ENCODE measurements at places on chromosomes 3 and 15.

GRCh38 chr15:60208709-60209108, 189.1 kb downstream of the ANXA2 start:
- DNase-seq, result no peak

GRCh38 chr3:55884066-55884465, 397.0 kb upstream of the WNT5A start:
- DNase-seq, result no peak

GRCh38 chr3:64518496-64518895, 169.3 kb downstream of the ADAMTS9 start:
- DNase-seq, result no peak

DNA sequence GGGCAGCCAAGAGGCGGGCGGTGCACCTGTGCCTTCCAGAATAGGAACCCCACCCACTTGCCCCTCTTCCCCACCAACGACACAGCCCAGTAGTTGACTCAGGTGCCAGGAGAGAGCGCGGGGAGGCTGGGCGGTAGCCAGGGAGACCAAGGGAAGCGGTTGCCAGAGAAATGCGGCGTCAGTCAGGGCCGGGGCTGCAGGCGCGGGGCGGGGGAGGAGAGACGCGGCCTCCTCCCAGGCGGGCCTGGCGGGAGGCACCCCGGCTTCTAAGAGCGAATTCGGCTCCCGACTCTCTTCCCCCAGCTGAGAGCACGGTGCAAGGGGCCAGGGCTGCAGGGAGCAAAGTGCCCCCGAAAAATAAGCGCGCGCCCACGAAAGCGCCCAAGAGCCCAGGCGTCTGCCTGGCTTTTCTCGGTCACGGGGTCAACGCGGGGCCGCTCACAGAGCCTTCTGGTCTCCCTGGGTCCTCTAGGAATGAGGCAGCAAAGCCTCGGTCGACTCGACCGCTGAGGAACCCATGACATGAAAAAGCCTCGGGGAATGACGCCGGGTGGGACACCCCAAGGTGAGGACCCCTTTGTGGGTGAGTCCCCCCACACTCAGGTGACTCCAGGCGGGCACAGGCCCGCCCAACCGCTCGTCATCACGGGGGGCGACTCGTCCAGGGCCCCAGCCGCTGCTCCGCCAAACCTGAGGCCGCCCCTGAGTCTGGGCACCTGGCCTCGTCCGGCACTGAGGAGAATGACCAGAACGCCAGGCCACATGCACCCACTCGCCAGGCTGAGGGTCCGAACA, 716 bp downstream of the CPEB1 start:
- DNase-seq, result no peak

GRCh38 chr3:179794355-179794754, 141.5 kb downstream of the USP13 start:
- no peak for DNase-seq

GRCh38 chr3:23600167-23600871, 205.4 kb upstream of the UBE2E1 start:
- no peak for DNase-seq

DNA sequence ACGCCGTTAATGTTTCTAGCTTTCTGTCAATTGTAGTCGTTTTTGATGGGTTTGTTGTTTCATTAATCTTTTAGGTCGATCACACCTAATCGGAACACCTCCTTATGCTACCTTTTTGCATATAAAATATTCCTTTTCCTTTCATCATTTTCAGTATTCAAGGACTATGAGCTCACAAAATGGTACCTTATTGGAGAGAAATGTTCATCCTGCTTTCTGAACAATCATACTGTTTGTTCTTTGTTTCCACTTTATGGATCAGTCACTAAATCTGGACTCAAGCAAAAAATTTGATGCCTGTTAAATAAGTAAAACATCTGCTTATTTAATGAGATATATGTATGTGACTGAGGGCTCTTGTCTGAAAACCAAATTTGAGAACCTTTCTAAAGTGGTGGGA, 1.1 kb downstream of the KIF15 start:
- DNase-seq, result no peak

GRCh38 chr3:52433996-52434479, 10.9 kb downstream of the SEMA3G start:
- no peak for DNase-seq

GRCh38 chr15:50189633-50190032, 7.6 kb downstream of the SLC27A2 start:
- DNase-seq, result no peak

- DNase-seq, result no peak
Observed at GRCh38 chr3:127755305-127755681, 67.0 kb downstream of the MGLL start.
